ENCODE measurements at places on chromosomes 2 and 18.

- DNase-seq, result no peak
Measured at GRCh38 chr2:223956300-223956699, 963 bp upstream of the MRPL44 start.

DNA sequence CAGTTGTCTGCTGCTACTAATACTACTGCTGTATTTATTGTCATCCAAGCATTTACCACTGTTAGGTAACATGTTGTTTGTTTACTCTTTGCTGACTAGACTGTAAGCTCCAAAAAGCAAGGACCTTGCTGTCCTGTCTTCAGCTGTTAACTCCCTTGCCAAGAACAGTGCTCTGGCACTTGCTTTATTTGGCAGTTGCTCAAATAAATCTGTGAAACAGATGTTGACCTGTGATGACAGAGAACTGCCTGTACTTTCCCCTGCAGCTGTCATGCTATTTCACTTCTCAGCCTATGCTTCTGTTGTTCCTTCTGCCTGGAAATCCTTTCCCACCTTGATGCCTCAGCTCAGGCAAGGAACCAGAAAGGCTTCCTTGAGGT lies 181.2 kb downstream of the ATAD2B start:
- peak; percentile 3 for DNase-seq

GRCh38 chr18:6569813-6570212 lies 155.1 kb upstream of the L3MBTL4 start:
- DNase-seq, result no peak

DNA sequence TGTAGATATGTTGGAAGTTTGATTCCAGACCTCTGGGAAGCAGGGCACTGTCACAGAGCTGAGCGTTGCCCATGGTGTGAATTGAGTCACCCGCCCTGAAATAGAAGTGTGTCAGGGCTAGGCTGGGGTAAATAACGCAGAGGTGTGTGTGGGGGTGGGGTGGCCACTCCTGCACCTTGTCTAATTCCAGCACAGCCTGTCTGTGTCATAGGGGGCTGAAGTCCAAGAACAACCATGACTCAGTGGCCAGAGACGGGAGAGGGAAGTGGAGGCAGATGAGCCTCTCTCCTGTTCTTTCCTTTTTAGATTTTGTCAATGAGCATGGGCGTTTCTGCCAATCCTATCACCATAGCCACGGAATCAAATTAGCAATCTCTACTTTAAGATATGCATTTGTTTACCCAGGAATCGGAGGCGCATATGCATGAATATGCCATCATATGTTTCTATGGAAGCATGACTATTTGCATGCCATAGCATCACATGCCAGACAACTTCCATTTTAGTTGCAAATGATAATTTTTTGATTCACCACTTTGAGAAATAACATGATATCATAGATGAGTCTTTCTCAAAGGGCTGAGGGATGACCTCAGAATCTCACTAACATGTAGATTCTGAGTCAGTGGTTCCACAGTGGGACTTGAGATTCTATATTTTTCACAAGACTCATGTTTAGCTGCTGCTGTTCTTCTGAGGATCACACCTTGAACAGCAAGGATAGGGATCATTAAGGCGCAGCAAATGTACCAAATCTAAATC lies 852.9 kb downstream of the DCDC2C start:
- DNase-seq, result peak; percentile 61

- no peak for DNase-seq
Measured at GRCh38 chr2:26471766-26472706, 5.9 kb downstream of the OTOF start.

DNA sequence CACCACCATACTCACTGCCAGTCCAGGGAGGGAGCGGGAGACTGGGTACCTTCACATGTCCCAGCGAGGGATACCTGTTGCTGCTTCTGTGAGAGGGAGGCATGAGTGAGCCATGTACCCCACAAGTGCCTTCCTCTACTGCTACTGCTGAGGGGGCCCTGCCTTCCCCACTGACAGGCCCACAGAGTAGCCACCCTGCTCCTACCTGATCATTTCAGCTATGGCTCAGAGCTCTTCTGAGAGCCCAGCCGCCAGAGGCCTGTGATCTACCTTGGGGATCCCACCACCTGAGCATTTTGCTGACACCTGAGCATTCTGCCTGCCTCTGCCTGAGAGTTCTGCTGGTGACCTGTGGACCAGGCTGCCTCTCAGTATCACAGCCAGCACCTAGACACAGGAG lies 137.6 kb downstream of the FSIP2 start:
- DNase-seq, result no peak

- DNase-seq, result peak; percentile 32
Measured at GRCh38 chr2:96540136-96540535, 3.6 kb downstream of the ARID5A start.

GRCh38 chr18:64203295-64203694 lies 54.4 kb upstream of the LINC00305 start:
- no peak for DNase-seq
